ENCODE measurements at places on chromosomes 11 and 22. TPM values are rescaled to one million over a fixed set of nuclear protein-coding genes. Genes with fewer than 3 reads are reported as not detected.
A peak's percentile ranks its signal among the peaks of the same experiment; 100 is the strongest.

Gene NEU3
- polyA plus RNA-seq, result 2.8 TPM

DNA sequence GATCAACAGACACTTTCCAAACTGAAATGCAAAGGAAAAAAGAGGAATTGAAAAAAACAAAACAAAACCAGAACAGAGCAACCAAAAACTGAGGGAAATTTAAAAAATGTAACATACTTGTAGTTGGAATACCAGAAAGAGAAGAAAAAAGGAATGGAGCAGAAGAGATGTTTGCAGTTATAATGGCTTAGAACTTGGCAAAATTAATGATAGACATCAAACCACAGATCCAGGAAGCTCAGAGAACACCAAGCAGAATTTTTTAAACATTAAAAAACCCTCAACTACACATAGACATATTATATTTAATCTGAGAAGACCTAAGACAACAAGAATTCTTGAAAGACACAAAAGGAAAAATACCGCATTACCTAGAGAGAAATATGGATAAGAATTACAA lies 46.1 kb downstream of the ASCL2 start:
- 0 out of 2 replicates have a peak, but pooled peaks cover 8% of the 10 kb centered on the region for H3K27me3 ChIP-seq
- no peak for DNase-seq
- H3K27ac ChIP-seq, result no peak overlapping the region
- peaks cover 13% of the 10 kb centered on the region for H3K4me1 ChIP-seq
- no peaks in the 10 kb centered on the region for H3K36me3 ChIP-seq
- no peak overlapping the region for H3K4me3 ChIP-seq

GRCh38 chr22:48942698-48943566 lies 884.7 kb downstream of the BRD1 start:
- no peak overlapping the region for H3K4me3 ChIP-seq
- no peaks in the 10 kb centered on the region for H3K27me3 ChIP-seq
- no peaks in the 10 kb centered on the region for H3K36me3 ChIP-seq
- no peak for DNase-seq

Gene FEN1
- 85.1 TPM for polyA plus RNA-seq

- H3K4me3 ChIP-seq, result no peak overlapping the region
- DNase-seq, result no peak
- H3K36me3 ChIP-seq, result no peaks in the 10 kb centered on the region
- H3K27ac ChIP-seq, result no peak overlapping the region
Measured at GRCh38 chr11:95641495-95641894, 148.1 kb downstream of the FAM76B start.

Gene MAJIN
- not detected for polyA plus RNA-seq

DNA sequence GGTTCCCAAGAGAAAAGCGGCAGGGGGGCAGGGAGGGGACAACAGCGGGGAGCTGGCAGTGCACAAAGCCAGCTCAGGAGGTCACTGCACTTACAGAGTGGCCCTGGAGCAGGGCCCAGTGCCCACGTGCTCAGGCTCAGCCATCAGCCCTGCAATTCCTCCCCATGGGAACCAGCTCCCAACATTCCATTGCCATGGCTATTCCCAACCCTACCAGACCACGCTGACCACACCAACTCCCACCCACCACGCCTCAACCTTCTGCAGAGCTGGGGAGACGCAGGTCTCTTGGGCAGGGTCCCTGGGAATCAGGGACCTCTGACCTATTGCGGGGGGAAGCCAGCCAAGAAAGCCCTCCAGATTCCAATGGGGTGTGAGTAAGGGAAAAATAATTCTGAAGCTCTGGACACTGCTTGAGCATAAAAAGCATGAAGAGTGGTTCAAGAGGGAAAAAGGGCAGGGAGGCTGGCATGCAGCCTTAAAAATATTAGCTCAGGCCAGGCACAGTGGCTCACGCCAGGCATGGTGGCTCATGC lies 38.3 kb upstream of the TFIP11 start:
- no peaks in the 10 kb centered on the region for H3K36me3 ChIP-seq
- H3K4me1 ChIP-seq, result peaks cover 57% of the 10 kb centered on the region
- peak; percentile 36 for DNase-seq
- no peaks in the 10 kb centered on the region for H3K27me3 ChIP-seq
- no peak overlapping the region for H3K4me3 ChIP-seq

DNA sequence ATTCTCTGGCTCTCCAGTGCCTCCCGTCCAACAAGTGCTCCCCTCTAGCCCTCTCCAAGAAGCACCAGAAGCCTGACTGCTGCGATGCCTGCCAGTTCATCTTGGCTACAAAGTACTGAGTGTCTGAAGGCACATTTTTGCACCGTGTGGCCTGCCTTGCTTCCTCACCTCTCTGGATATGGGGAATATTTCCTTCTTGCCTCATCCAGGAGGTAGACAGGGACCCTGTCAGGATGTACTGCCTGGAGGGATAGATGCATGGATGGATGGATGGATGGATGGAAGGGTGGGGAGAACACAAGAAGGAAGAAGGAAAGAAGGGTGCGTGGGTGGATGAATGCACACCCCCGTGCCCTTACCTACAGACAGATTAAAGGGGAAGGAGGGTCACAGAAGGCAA lies 27.6 kb downstream of the KCTD17 start:
- no peak overlapping the region for H3K27ac ChIP-seq
- H3K4me3 ChIP-seq, result no peak overlapping the region
- peaks cover 3% of the 10 kb centered on the region for H3K4me1 ChIP-seq
- no peak for DNase-seq

GRCh38 chr11:235609-235996 lies 539 bp downstream of the SIRT3 start:
- H3K4me3 ChIP-seq, result peak overlapping the region; percentile 88
- DNase-seq, result no peak
- H3K27me3 ChIP-seq, result no peaks in the 10 kb centered on the region
- H3K36me3 ChIP-seq, result 0 out of 2 replicates have a peak, but pooled peaks cover 5% of the 10 kb centered on the region
- H3K4me1 ChIP-seq, result peaks cover 10% of the 10 kb centered on the region
- no peak overlapping the region for H3K27ac ChIP-seq

DNA sequence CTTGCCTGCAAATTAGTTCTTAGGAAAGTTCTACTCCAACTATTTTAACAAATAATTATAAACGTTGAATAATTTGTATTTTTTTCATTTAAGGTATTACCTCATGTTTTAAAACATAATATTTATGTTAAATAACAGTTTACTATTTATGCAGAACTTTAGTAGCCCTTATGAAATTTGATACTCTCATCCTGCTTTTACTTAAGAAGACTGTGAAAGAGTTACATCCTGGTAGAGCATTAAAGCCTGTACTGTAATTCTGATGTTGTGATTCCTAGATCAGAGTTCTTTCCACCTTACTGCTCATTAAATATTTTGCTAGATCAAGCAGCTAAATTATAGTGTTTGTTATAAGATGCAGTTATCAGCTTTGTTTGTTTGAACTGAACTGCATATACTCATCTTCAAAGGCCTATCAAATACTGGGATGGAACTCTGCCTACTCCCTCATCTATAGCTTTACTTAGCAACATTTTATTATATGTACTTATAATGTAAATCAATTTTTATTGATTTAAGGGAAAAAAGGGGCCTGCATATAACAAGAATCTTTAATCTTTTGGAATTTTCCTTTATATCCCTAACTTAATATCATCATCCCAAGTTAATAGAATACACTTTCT lies 304.2 kb downstream of the DYNC2H1 start:
- no peaks in the 10 kb centered on the region for H3K4me1 ChIP-seq
- H3K36me3 ChIP-seq, result no peaks in the 10 kb centered on the region
- DNase-seq, result no peak
- H3K4me3 ChIP-seq, result no peak overlapping the region
- no peak overlapping the region for H3K27ac ChIP-seq

Gene EMID1
- 3.0 TPM for polyA plus RNA-seq

DNA sequence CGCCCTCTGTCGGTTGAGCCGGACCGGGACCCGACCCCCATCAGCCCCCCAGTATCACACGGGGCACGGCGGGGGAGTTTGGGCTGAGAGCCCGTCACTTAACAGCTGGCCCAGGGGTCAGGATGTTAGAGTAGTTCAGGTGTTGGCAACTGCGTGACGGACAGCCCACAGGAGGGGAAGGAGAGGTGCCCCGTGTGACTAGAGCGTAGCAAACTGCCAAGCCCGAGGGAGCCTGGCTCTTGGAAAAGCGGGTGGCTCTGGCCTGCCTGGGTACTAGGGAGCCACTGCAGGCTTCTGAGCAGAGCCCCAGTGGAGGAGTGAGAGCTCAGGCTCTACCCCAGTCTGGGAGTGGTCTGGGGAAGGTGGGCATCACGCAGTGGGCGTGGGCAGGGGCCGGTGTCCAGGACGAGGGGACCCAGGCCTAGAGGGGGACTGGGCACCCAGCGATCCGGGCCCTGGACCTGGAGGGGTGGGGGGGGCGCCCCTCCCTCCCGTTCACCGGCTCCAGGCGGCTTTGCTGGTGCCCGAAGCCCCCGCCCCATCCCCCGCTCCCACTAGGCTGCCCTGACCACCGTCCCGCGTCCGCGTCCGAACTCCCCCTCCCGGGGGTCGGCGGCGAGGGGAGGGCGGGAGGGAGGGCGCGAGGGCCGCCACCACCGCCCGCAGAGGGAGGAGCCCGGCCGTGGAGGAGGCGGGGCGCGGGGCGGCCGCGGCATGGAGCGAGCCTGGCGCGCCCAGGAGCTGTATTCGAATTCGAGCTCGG lies 24.4 kb downstream of the SHANK3 start:
- H3K27ac ChIP-seq, result no peak overlapping the region
- peak overlapping the region; percentile 53 for H3K4me3 ChIP-seq
- H3K4me1 ChIP-seq, result no peaks in the 10 kb centered on the region
- peaks cover 19% of the 10 kb centered on the region for H3K27me3 ChIP-seq
- peak; percentile 74 for DNase-seq
- no peaks in the 10 kb centered on the region for H3K36me3 ChIP-seq

Gene GAS2L1
- polyA plus RNA-seq, result 3.7 TPM

Gene FXYD6
- 26.2 TPM for polyA plus RNA-seq

Gene LBHD1
- 2.9 TPM for polyA plus RNA-seq

Gene ASCL2
- polyA plus RNA-seq, result 0.73 TPM

Gene CXCR5
- polyA plus RNA-seq, result 0.96 TPM

DNA sequence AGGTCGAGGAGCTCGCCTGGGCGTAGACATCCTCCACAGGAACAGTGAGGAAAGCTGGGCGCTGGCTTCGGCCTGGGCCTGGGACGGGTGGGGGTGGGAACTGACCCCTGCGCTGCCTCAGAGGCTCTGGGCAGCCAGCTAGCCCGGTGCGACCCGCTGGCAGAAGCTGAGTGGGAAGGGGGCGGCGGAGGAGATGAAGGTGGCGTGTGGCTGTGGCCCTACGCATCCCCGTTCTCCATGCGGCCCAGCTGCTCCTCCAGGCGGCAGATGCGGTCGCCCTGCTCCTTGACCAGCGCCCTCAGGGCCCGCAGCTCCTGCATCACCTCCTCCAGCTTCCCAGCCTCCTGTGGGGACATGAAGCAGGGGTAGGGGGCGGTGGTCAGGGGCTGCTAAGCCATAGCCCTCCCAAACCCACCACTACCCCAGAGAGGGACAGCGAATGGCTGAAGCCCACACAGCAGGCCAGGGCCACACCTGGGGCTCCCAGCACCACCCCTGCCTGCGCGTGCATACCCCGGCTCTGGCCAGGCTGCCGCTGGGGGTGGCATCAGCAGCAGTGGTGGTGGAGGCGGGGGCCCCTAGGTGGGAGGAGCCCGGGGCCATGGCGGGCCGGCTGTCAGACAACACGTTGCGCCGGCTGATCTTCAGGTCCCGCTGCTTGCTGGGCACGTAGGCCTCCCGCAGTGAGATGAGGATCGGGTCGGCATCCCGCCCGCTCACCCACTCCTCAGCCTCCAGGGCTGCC lies 848 bp upstream of the PTPRCAP start:
- H3K27me3 ChIP-seq, result no peaks in the 10 kb centered on the region
- 0 out of 2 replicates have a peak, but pooled peaks cover 3% of the 10 kb centered on the region for H3K36me3 ChIP-seq
- H3K4me3 ChIP-seq, result no peak overlapping the region
- no peak for DNase-seq

DNA sequence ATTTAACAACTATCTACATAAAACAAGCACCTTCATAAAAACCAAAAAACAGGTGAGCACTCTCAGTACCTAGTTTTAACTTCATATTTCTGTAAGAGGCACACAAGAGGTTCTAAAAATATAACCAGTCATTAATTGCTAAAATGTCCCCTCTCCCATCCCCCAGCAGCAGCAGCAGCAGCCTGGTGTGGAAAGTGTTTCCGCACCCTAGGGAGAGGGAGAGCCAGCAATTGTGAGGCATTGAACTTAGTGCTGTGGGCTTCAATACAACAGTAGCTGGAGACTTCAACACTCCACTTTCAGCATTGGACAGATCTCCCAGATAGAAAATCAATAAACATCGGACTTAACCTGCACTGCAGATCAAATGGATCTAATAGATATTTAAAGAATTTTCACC lies 1158.5 kb downstream of the JRKL start:
- H3K4me1 ChIP-seq, result peaks cover 6% of the 10 kb centered on the region
- DNase-seq, result no peak
- no peak overlapping the region for H3K27ac ChIP-seq
- H3K4me3 ChIP-seq, result no peak overlapping the region
- H3K27me3 ChIP-seq, result no peaks in the 10 kb centered on the region
- H3K36me3 ChIP-seq, result no peaks in the 10 kb centered on the region

DNA sequence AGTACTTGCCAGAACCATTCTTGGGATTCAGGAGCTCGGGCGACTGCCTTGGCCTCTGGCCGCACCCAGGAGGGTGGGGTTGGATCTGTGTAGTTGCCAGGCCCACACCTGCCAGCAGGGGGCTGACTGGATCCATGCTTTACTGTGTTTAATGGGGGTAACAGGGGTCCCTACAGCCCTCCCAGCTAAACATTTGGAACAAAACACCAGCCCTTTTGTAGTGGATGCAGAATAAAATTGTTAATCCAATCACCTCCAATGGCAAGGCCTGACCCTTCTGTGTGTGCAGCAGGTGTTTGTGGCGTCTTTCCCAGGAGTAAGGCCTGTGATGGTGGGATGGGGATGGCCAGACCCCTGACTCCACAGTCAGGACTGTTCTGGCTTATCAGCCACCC lies 22.5 kb downstream of the SUN2 start:
- H3K27me3 ChIP-seq, result no peaks in the 10 kb centered on the region
- no peak overlapping the region for H3K27ac ChIP-seq
- peaks cover 7% of the 10 kb centered on the region for H3K36me3 ChIP-seq
- no peaks in the 10 kb centered on the region for H3K4me1 ChIP-seq

- DNase-seq, result peak; percentile 59
- H3K4me1 ChIP-seq, result peaks cover 29% of the 10 kb centered on the region
Measured at GRCh38 chr11:35526370-35526792, 965 bp upstream of the PAMR1 start.

DNA sequence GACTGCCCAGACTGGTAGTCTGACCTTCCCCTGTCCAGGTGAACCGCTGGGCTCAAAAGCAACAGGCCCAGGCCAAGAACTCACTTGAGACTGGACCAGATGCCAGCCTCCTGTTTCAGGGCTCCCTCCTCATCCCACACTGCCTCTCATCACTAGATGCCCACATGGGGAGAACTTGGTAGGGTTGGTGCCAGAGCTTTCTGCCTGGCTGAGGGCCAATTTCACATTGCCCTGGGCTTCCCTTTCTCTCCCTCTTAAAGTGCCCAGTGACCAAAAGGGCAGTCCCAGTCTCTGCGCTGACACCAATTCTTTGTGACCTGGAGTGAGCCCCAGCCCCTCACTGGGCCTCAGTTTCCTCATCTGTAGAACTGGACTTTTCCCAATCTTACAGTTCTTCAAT lies 41.7 kb downstream of the C11orf58 start:
- no peaks in the 10 kb centered on the region for H3K27me3 ChIP-seq
- 0 out of 2 replicates have a peak, but pooled peaks cover 4% of the 10 kb centered on the region for H3K4me1 ChIP-seq
- no peak for DNase-seq
- H3K36me3 ChIP-seq, result no peaks in the 10 kb centered on the region
- no peak overlapping the region for H3K27ac ChIP-seq
- H3K4me3 ChIP-seq, result no peak overlapping the region

Gene C11orf52
- 4.7 TPM for polyA plus RNA-seq

Data from GM23338 (cell line).